Stimulated activated CD4-positive, alpha-beta T cell treated with anti-CD3 and anti-CD28 coated beads, TNF-alpha, amount 100 ng/mL, for 4 hours (primary cell): ENCODE measurements at places on chromosomes 5 and 9.

DNA sequence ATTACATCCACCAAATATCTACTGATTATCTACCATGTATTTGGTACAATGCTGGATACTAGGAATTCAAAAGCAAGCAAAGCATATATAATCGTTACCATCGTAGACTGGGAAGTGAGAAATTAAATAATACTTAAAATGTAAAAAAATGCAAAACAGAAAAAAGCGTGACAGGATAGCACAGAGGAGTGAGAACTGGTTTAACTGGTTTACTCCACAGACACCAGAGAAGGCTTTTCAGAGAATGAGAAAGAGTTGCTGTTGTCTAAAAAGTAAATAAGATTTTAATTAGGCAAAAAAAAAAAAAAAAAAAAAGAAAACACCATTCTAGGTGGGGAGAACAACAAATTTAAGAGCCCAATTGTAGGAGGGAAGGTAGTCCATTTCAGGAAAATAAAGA, 657.9 kb upstream of the ST8SIA4 start:
- no peak for DNase-seq

GRCh38 chr5:148020257-148020988, 43.4 kb upstream of the SPINK5 start:
- no peak for DNase-seq

DNA sequence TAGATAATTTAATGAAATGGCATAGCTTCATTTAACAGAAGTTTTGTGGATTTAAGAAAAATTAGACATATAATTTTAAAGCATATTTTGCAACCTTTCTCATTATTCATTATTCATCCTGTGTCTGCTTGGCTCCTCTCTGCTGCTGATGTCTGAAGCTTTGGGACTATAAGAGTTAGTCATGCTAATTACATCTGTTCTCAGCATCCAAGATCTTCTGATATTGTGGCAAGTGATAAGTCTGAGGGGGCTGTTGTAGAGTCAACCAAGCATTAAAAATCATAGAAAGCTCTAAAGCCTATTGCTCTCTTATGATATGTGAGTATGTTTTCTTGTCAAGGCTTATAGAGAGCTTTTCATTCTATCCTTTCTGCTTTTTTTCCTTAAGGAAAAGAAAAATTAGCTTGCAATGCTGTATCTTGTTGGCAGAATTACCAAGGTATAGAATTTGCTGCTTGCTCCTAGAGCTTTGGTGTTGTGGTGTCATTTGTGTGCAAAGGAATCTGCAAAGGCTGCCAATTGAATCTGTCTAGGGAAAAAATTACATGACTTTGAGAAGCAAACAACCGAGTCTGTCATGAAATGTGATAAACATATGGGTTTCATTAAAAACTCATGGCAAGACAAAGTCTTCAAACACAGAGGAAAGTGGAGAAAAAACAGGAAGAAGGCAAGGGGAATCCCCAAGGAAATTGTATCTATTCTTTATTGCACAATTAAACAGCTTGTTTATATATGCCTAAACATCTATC, 156.1 kb upstream of the DAB2 start:
- no peak for DNase-seq

GRCh38 chr9:85142496-85142911, 473.0 kb downstream of the NTRK2 start:
- no peak for DNase-seq

GRCh38 chr5:165407352-165407751, 1901.9 kb downstream of the MAT2B start:
- no peak for DNase-seq

GRCh38 chr9:6877671-6878161, 119.9 kb downstream of the KDM4C start:
- DNase-seq: no peak

DNA sequence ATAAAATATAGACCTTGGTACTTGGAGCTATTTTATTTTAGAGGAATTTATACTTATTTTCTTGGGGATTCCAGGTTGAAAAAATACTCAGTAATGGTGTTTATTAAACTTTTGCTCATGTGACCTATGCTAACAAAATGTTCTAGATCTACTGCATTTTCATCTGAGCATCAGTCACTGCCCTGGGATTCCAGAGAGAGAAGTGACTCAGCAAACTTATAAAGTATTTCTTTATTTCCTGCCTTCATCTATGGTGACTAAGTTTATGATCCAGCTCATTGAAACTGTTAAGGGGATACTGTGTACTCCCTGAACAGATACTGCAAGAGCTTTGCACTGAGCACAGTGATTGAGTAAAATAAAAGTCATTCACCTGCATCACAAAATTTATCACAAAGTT, 298.5 kb upstream of the CDH18 start:
- no peak for DNase-seq

DNA sequence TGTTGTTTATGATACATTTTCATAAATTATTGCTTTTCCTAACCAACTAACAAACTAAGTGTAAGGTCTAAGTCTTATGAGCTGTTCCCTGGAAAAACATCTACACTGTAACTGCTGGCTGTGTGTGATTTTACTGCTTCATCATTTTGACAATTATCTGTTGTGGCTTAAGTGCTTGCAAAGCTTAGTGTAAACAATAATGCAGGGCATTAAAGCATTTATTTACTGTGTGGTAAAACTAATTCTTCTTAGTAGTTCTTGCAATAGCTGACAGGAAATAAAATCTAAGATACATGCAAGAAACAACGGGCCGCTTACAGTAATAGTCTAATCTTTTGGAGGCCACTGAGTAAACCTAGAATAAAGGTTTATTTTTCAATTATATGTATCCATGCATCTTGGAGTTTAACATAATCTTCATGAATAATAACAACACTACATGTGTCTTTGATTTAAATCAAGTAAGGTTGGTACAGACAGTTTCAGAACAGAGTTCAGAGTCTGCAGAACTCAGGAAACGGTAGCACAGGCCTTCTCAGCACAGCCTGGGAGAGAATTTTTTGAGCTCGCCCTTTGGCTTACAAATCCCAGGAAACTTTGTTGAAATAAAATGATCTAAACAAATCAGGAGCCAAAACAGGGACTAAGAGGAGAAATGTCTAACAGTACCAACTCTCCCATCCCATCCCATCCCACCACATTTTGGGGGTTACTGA, 473.1 kb downstream of the NR2F1-AS1 start:
- DNase-seq: no peak

- DNase-seq: no peak
Measured at GRCh38 chr9:34896112-34896511, 62.0 kb upstream of the PHF24 start.

GRCh38 chr5:57692582-57693487, 210.2 kb upstream of the ACTBL2 start:
- DNase-seq: peak; percentile 4

GRCh38 chr5:41617843-41618515, 107.6 kb upstream of the PLCXD3 start:
- no peak for DNase-seq

DNA sequence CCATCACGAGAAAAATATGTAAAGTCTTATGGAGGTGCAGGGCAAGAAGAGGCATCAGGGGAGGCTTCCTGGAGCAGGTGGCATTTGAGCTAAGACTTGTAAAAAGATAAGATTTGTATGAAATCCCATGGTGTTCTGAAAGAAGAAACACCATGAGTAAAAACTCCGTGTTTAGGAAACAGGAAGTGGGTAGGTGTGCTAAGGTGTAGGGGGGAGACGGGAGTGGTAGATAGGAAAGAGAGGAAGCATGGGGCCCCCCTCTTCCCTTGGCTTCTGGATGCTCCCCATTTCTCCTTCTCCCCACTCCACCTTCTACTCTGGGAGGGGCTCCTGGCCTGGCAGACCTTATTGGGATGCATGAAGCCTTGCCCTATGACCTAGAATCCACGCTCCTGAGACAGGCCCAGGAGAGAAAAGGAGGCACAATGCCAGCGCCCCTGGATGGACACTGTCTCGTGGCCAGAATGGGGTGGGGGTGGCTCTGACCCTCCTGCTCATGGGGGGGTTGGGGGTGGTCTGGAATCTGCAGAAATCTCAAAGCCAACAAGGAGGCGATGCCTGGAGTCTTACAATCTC, 103.6 kb downstream of the GTF3C4 start:
- no peak for DNase-seq

DNA sequence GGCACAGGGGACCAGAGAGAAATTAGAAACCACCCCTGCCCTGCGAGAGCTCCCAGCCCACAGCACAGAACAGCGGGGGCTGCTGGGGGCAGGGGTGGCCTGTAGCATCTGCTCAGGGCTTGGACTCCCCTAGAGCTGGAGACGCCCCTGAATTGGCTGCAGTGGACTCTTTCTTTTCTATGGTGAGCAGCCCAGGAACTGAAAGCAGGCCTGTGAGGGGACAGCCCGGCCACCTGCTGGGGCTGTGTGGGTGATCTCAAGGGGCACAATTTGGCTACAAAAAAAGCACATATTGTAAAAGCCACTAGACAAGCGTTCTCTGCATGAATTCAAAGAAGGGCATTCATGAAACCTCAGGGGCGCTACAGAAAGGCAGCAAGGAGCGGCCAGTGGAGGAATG, 57.5 kb upstream of the ICE1 start:
- DNase-seq: no peak

DNA sequence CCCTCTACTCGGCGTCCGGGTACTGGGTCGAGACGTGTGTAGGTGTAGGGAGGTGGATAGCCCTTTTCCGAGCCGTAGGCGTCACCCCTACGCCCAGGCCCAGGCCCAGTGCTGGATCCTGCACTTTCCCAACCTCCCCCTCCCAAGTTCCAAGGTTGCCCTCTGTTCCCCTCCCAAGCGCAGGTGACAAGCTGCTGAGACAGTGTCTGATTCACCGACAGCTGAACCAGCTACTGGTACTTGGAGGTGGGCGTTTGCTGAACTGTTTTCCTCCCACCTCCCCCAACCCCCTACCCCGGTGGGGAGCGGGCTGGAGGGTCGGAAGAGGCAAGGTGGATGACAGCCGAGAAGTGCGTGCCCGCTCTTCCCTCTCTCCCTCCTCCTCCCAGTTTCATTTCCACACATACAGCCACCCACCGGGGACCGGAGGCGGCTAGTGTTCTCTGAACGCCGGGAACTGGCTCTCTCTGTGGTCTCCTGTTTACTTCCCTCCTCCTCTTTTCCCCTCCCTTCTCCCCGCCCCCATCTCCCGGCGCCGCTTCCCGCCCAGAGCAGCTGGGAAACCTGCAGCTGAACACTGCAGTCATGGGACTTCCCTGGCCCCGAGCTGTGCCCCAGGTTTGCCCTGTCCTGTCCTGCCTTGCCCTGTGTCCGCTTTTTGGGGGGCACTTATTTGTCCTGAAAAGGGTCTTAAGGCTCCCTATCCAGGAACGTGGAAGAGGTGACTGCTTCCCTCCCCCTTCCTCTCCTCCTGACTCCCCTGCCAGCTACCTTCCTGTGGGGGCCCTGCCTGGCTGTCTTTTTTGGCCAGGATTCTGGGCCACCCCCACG, 6.2 kb upstream of the KLF9 start:
- peak; percentile 46 for DNase-seq

DNA sequence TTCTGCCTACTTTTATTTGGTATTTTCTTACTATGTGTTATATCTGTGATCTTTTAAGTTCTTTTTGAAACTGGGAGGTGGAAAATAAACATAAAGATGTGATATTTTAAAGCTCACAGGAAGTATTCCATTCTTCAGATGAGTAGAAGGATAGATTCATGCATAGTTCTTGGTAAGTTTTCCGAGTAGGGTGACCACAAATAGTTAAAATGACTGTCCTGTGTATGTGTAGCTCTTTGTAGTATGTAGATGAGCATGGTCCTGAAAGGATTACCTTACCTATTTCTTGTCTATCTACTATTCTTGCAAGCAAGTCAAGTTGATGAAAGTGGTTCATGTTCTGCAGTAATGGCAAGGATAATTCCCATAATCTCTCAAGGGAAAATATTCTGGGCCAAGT, 47.7 kb downstream of the SRFBP1 start:
- DNase-seq: no peak

- no peak for DNase-seq
Measured at GRCh38 chr9:90881648-90882047, 80.0 kb downstream of the SYK start.

GRCh38 chr5:158875272-158875679, 224.4 kb downstream of the EBF1 start:
- DNase-seq: no peak

GRCh38 chr5:1836176-1836890, 35.1 kb downstream of the NDUFS6 start:
- no peak for DNase-seq

DNA sequence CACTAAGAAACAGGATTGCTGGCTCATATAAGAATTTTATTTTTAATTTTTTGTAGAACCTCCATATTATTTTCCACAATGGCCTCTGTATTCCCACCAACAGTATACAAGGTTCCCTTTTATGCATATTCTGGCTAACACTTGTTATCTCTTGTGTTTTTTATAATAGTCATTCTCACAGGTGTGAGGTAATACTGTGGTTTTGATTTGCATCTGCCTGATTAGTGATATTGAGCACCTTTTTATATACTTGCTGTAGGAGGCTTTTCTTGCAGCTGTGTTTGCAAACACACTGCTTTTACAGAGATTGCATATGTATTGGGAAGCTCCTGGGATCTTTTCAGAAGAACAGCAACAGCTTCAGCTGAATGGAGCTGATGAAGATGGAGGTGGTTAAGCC, 164.8 kb downstream of the DEPDC1B start:
- no peak for DNase-seq

- no peak for DNase-seq
Measured at GRCh38 chr5:5231576-5231975, 91.4 kb downstream of the ADAMTS16 start.

DNA sequence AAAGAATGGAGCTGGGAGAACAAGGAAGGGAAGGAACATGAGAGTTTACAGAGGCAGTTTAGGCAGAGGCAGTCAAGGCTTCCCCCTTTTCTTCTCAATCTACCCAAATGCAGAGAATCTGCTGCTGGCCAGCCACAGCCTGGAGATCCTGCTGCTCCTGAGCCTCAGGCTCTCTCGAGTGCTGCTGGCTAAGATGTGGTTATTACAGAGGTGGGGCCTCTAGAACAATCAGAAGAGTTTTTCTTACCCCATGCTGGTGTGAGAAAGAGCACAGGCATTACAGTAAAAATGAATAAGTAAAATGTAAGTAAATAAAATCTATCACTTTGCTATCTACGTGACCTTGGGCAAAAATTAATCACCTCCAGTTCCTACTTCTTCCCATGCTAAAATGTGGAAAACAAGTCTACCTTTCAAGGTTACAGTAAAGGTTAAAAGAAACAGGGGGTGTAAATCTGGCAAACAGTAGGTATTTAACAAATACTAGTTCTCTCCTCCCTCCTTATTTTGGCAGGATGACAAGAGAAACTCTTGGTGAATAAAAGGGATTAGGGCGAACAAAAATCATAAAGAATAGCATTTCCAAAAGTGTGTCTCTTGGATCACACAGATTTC, 31.1 kb downstream of the FBXW11 start:
- no peak for DNase-seq

DNA sequence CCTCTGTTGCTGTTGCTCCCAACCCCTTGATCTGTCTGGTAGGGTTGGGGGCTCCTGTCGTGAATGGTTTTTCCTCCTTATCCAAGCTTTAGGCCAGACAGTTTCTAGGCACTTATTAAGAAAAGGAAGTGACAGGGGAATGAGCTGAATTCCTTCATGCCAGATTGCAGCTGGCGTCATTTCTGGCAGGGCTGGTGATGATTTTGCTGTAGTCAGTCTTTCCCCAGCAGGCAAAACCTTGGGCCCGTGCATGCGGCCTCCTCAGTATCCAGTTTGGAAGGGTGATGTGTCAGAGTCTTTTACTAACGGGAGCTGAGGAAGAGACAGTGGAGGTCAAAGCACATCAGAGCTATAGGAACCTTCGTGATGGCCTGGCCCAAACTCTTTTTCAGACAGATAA, 58.8 kb downstream of the COL27A1 start:
- DNase-seq: no peak
